Nucleus accumbens (tissue), 56 donors: ENCODE measurements at places on chromosomes 16 and 17.

- no peak for DNase-seq
These were observed 761.6 kb upstream of the RBFOX1 start for GRCh38 chr16:6571044-6571443.

DNA sequence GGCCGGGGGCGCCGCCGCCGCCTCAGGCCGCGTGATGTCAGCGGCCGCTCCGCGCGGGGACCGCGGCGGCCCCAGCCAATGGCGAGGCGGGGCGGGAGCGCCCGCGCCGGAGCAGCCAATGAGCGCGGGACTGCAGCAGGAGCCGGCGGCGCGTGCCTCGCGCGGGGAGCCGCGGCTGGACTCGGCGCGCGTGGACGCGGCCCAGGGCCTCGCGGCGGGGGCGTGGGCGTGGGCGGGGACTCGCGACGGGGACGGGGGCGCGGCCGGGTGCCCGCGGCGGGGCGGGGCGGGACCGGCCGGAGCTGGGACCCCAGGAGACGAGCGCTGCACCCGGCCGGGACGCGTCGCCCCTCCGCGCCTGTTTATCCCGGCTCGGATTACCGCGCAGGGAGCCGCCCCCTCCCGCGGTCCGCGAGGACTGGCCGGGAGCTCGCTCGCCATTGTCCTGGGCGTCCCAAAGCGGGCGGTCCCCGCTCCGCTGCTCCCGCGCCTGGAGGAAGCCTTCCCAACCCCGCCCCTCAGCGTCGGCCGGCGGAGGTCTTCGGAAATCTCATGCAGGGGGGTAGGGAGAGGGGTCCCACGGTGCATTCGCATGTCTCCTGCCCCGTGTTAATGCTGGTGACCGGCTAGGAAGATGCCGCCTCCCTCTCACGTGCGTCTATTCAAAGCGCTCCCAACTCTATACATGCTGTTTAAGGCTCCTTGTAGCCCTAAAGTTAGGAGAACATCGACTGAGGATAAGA, at the start of gene RNF157:
TSS of gene RNF157 (minus strand) at position 33 of the 743 bp plus-strand sequence. CDS start 253 bp downstream, outside the sequence.
- peak; percentile 47 for DNase-seq

DNA sequence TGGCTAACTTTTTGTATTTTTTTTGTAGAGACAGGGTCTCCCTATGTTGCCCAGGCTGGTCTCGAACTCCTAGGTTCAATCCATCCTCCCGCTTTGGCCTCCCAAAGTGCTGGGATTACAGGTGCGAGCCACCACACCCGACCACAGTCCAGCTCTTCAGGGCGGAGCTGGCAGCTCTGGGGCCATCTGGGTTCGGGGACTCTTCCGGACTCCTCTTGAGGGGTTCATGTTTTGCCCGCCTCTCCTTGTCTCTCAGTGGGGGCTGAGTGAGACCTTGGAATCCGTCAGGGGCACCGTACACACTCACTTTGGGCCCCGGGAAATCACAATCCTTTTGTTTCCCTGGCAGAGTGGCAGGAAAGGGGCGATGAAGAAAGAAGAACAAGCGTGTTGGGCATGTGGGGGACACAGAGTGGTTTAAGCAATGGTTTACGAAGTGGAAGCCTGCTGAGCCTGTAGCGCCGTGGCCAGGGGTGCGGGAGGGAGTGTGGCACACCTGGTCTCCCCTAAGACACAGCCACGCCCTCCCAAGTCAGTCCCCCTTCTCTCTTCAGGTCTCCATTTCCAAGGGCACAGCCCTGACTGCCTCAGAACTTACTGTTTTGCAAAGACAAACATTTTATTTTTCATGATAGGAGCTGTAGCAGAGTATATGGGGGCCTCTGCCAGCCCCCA, 26.1 kb downstream of the TNS4 start:
- DNase-seq, result no peak

GRCh38 chr16:70568601-70569237, 45.1 kb downstream of the SF3B3 start:
- DNase-seq, result no peak

- no peak for DNase-seq
These were observed 33.0 kb downstream of the COG7 start for GRCh38 chr16:23420011-23420410.

GRCh38 chr16:49724774-49725173, 131.1 kb downstream of the ZNF423 start:
- no peak for DNase-seq

DNA sequence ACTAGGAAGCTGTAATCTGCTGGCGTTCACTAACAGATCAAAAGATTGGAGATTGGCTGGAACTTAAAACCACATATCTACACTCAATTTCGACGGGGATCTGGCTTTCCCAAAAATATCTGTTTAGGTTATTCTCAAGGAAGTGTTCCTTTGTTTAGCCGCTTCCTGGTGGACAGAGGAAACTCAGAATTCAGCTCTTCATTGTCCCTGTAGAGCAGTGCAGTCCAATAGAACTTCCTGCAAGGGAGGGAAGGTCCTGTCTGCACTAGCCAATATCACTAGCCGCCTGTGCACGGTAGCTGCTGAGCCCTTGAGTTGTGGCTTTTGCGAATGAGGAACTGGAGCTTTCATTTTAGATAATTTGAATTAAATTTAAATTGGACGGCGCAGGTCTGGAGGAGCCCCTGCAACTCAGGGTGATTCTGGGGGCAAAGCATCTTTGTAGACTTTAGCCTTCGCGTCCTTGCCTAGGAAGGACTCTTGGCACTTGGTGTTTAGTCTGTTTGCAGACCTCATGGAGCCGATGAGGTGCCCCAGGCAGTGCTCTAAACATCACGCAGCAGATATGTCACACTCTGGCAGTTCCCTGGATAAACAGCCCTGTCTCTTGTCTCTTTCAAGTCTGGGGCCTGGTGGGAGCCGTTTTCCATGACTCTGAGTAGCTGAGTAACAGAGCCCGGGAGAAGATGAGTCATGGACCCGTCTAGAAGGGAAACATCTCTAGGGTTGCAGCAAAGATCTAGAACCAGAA, 122.2 kb downstream of the CCDC182 start:
- DNase-seq, result no peak

- no peak for DNase-seq
These were observed 111.7 kb downstream of the ABCA8 start for GRCh38 chr17:68843522-68843921.

DNA sequence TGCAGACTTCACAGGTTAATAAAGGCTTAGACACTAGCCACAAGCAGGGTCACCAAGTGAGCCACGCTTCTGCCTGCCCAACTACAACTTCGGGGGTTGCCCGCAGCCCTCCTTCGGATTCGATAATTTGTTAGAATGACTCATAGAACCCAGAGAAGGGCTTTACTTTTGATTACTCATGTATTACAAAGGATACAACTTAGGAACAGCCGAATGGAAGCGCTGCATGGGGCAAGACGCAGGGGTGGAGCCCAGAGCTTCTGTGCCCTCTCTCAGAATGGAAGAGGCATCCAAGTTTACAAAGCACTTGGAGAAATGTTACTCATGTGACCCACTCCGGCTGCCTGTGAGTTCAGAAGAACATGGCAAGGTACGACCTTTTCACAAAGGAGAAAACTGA, 7.5 kb upstream of the CDH5 start:
- no peak for DNase-seq

DNA sequence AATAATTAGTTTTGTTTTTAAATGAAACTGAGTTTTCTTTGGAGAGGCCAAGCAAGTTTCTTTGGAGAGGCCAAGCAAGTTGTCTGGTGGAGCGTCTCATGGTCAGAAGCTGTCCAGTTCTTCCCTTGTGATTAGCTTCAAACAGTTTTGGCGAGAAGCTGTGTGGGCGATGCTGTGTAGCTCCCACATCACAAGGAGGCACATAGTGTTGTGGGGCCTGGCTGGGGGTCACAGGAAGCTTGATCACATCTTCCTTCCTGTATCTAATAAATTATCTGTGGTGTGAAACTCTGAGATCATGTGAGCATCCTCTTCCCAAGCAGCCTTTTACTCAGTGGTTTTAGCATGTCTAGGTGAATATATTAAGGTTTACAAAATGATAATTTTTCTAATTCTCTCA, 33.9 kb downstream of the SPECC1 start:
- DNase-seq, result no peak

GRCh38 chr17:7380855-7381683, at the start of gene TNK1:
Gene TNK1, plus strand, starts transcription at chr17:7381089. Its CDS starts 1,838 bp downstream, at chr17:7382927.
- no peak for DNase-seq

DNA sequence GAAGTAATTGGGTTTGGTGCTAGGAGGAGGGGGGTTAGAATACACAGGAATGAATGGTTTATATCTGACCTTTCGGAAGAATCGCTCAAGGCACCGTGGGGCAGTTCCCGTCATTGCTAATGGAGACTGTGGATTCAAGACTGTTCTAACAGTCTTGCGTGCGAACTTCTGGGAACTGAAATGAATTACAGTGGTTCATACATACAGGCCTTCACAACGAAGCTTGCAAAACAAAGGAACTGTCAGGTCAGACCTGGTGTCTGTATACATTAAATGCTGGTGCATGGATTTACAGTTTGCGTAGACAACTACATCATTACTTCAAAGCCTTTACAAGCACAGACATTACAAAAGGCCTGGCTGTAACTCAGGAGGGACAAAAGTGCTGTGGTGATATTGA, 983.9 kb downstream of the CDH11 start:
- no peak for DNase-seq

DNA sequence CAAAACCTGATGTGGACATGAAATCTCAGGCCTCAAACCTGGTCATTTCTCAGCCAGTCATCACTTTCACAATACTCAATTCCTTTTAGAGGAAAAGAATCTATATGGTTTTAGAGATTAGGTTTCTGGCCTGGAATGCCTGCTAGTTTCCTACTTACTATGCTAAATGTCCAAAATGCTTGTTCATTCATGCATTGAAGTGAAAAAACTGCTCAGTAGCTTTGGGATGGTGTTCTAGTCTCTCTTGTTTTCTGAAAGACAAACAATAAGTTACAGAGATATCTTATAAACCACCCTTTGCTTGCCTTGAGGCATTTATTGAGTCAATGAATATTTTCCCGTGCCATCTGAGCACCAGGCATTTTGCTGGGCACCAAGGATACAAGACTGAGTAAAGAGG, 1146.5 kb upstream of the GOT2 start:
- DNase-seq, result no peak

DNA sequence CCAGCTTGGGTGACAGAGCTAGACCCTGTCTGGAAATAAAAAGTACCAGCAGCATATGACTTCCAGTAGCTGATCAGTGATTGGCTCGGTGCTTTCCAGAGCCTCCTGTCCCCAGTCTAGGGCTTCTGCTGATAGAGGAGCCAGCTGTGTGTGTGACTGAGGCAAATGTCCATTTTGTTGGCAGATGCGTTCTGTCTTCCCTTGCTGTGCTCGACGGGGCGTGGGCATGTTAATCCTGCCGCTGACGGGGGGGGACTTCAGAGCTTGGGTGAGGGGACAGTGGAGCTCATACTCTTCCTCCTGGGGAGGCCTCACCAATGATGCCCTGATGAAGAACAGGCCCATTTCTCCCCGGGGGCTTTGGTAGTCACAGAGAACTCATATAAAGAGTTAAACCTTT, 14.6 kb downstream of the KCTD2 start:
- no peak for DNase-seq

DNA sequence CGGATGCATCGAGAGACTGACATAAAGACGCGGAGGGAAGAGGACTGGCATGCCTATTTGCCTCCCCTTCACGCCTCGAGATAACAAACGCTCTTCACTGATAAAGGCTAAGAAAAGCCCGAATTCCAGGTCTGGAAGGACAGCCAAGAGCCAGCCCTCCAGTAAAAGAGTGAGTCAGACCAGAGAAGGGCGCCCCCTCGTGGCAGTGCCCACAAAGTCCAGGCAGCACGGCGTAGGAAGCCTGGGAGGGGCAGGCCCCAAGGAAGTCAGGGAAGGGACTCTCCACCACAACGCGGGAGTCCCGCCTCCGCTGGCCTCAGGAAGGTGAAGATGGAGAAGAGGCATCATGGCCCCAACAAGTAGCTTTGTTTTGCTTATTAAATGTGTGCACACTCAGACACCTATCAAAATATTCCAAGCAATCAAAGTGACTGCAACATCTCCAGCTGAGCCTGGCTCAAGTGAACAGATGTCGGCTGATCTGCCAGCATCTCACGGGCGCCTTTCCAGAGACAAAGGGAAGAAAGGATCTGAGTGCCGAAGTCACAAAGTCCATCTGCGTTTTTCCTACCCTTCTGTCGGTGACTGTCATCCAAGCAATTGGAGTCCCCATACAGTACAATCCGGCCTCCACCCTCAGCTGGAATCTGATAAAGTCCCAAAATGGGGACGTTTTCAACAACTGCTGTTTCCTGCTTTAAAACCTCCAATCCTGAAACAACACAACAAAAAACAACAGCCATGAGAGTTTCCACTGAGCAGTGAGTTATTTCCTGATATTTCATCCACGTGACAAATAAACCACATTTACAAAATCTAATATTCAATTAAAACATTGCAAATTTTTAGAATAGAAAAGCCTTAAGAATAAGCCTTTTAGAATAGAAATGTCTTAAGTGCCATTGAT, 20.4 kb upstream of the SLC38A8 start:
- DNase-seq, result no peak

GRCh38 chr16:13702614-13703013, 217.3 kb upstream of the ERCC4 start:
- DNase-seq, result no peak

DNA sequence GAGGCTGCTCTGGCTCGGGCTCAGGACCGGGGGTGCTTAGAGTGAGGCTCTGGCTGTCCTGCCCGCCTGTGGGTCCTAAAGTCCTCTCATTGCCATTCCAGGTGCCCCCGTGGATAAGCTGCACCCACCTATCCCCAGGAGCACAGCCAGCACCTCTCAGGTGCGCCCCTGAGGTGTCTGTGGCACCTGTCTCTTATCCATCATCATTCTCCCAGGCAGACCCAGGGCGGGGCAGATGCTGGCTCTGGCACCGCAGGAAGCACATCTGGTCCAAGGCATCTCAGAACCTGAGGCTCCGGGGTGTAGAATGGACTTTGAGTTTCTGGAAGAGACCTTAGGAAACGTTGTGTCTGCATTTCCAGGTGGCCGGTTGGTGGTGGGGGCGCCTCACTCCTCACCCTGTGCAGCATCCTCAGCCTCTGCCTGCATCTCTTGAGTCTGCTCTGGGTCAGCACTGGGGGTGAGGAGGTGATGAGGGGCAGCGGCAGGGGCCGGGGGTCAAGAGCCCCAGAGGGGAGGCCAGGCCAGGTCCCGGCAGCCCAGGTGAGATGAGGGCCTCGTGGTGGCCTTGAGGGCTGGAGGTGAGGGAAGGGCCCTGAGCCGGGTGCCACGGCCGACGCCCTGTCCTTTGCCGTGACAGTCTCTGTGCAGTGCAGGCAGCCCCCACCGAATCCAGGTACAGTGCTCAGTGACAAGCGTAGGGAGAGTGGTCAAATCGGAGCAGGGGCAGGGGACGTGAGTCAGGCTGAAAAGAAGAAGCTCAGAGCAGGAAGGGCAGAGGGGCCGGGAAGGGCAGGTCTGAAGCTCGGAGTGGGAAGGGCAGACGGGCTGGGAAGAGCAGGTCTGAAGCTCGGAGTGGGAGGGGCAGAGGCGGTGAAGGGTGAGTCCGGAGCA, 173.5 kb downstream of the NPIPB11 start:
- no peak for DNase-seq

DNA sequence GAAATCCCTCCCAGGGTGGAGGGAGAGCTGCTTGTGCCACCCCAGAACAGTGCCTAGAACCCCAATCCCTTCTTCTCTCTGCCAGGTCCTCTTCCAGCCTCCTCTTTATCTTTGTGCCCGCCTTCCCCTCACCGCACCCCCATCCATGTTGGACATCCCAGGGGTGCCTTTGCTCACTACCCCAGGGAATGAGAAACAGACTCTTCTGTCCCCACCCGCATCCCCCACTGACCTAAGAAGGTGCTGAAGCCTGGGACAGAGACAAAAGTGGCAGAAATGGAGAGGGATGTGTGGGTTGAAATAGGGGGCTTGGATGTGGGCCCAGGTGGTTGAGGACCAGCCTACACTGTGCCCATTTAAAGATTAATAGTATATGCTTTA, 17.0 kb downstream of the ALOX15B start:
- no peak for DNase-seq

- DNase-seq, result no peak
These were observed 2.4 kb downstream of the BRICD5 start for GRCh38 chr16:2208308-2208707.

GRCh38 chr16:57732037-57732436, 3.5 kb upstream of the KATNB1 start:
- DNase-seq, result no peak
